Femur (tissue), 1 donor: ENCODE measurements at places on chromosomes 2 and 18.

- DNase-seq = no peak
These were observed 31.7 kb upstream of the DNMT3A start for GRCh38 chr2:25373269-25373981.

GRCh38 chr2:173654161-173654895 lies 299.7 kb downstream of the CDCA7 start:
- DNase-seq = no peak

- DNase-seq = no peak
These were observed 98.8 kb downstream of the RIF1 start for GRCh38 chr2:151508519-151508918.

GRCh38 chr2:37656512-37657423 lies 14.7 kb downstream of the CDC42EP3 start:
- no peak for DNase-seq
